Hematopoietic multipotent progenitor cell treated with erythropoietin and hydrocortisone succinate and interleukin-3 and kit ligand, for 4 days (in vitro differentiated cells): ENCODE measurements at places on chromosomes 4 and X.

DNA sequence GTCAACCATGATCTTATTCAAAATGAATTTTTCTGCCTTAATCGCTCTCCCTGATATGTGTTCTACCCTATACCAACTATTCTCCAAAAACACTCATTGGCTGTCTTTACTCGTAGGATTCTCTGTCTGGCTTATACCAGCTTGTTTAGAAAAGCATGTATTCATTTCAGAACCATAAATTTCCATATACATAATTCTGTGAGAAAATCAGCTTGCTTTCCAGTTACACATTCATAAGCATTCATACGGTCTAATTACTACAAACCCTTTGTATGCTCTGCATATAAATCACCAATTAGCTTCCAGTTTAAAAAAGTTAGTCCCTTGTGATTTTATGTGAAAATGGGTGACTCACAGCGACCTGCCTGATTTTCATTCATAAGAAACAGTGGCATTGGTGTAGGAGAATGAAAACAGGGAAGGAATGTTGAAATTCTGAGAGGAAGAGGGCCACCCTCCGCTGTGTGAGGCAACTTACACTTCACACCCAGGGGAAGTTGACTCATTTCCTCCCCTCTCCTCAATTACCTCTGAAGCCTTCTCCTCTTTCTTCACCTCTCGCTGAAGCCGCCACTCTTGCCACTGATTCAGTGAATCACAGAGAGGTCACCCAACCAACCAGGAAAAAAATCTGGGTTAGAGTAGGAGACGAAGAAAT is 63.3 kb downstream of the MEPE start:
- peak; percentile 69 for DNase-seq

GRCh38 chr4:54973784-54974183 is 151.6 kb downstream of the KDR start:
- no peak for DNase-seq

GRCh38 chr4:52799813-52800212 is 48.6 kb upstream of the ERVMER34-1 start:
- DNase-seq, result no peak

DNA sequence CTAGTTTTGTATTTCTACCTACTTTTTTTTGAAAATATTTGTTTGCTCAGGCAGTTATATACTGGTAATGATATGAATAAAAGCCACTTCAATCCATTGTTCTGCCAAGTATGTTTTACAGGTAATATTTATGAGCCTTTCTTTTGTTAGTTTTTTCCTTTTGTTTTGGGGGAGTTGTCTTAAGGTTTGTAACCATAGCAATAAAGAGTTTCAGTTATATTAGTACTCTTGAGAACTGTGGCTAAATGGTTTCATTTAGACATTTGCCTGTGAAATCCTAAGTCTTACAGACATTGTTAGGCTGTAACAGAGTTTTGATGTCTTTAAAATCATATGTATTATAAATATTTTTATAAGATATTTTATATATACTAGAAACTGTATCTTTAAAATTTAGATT is 150.1 kb downstream of the DIPK2B start:
- DNase-seq, result no peak

GRCh38 chrX:48468693-48469691 is 1.1 kb downstream of the SLC38A5 start:
- DNase-seq, result peak; percentile 83

GRCh38 chr4:48194971-48195370 is 60.9 kb upstream of the TXK start:
- DNase-seq, result peak; percentile 60

GRCh38 chr4:158268553-158268952 is 58.3 kb downstream of the TMEM144 start:
- no peak for DNase-seq

DNA sequence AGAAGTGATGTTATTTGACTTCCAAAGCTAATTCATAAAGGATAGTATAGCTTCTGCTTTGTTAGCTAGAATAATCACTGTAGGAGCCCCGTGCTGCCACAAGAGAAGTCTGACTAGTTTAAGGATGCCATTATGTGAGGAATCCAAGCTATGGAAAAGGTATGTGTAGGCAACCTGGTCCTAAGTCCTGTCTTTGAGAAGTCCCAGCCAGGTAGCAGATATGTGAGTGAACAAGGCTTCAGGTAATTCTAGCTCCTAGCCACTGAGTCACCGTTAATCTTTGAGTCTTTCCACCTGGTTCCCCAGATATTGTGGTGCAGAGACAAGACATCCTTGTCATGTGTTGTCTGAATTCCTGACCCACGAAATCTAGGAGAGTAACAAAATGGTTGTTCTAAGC is 55.5 kb downstream of the BMP3 start:
- no peak for DNase-seq

DNA sequence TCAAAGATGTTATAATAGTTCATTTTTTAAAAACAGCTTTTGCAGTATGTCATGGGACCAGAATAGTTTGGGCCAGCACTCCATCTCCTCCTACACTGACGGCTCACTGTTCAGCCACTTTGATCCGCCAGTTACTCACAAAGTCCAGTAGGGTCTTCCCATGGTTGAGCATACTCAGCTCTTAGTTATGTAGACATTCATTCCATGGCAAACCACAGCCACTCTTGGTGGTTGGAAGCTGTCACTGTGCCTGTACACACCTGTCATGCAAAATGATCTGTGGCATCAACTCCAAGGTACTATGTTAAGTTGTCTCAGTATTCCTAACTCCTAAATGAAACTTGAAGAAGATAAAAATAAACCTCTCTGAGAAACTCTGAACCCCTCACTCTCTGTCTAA is 127.2 kb downstream of the NR3C2 start:
- DNase-seq, result no peak

GRCh38 chr4:54675721-54676461 is 18.1 kb downstream of the KIT start:
- peak; percentile 27 for DNase-seq

- DNase-seq, result no peak
Observed at GRCh38 chr4:10942156-10942555, 257.6 kb upstream of the CLNK start.

- DNase-seq, result no peak
Observed at GRCh38 chr4:78571804-78572203, 20.2 kb downstream of the ANXA3 start.

DNA sequence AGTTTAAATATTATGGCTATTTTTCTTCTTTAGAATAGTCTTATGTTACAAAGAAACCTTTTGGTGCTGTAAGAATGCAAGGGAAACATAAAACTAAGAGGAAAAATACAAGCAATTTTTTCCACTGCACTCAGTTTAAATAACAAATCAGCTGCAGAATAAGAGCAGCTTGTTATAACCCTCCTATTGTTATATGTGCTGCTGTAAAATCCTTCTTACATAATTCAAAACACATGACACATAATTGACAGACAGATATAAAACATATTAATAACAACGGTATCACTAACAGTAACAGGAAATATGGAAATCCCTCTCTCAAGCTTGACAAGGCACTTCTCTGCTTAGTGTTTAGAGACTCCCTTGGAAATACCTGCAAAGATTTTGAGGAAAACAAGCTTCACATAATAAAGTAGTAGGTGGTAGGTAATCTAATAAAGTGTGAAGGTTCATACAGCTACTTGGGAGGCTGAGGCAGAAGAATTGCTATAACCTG is 385.3 kb upstream of the HS3ST1 start:
- no peak for DNase-seq

DNA sequence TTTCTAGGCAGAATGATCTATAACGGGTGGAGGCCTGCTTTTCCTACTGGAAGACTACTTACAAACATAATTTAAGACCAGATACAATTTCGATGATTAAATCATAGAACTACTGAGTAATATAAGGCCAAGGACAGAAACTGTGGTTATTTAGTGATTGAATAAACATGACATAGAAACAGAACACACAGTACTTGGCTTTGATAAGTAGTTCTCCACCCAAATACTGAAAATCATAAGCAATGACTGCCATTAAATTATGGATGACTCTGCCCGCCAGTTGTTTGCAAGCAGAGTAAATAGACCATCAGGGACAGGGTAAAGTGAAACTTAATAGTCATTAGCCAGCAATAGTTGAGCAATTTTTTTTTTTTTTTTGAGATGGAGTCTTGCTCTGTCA is 17.2 kb upstream of the SMIM14 start:
- DNase-seq, result no peak

DNA sequence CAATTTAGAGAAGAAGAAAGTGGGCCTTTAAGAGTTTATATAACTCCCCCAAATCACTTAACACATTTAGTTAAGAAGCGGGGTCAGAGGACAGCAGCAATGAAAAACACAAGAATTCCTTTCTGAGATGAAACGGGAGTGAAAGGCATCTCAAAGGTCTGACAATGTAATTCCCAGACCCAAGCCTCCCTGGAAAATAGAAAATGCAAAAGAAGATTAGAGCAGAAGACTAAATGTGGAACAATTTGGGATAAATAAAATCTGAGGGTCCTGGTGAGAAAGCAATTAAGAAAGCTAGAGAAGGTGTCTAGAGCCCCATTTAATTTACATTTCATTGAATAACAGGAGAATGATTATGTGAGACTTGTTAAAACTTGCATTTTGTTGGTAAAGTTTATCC is 19.1 kb upstream of the ART3 start:
- DNase-seq, result no peak

GRCh38 chr4:123597586-123597985 is 201.0 kb downstream of the SPRY1 start:
- DNase-seq, result no peak

DNA sequence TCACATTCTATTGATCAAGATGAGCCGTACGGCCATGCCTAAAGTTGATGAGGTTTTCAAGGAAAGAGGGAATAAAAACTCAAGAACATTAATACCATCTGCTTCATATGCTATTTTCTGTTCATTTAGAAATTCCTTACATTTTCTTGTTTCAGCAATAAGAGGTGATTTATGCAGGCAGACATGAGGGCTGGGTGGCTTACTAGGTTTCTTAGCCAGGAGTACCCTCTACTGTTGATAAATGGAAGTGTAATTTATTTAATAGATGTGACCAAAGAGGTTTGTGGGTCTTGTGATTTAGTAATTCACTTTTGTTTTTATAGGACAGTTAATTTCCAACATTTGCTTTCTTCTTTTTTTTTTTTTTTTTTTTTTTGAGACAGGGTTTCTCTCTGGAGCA is 6.4 kb upstream of the SMIM9 start:
- peak; percentile 80 for DNase-seq

DNA sequence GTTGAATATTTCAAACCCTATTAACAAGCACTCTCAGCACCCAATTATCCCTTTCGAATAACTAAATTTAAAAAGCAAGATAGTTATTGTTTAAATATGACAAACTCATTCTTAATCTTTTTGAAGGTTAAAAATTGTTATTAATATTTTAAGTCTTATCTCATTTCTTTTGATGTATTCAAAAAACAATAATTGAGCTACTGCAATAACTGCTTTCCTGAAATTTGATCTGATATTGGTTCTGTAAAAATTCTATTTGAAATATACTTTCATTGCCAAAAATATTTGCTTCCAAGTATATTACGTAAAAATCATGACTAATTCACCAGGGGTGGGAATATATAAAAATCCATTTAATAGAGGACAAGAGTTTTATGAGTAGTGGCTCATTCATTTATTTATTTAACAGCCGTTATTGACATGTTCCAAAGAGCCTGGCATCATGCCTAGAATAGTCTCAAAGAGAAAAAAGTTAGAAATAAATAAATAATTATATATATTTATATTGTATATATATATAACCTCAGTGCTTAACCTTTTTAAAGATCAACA is 34.4 kb downstream of the GLRA3 start:
- no peak for DNase-seq

DNA sequence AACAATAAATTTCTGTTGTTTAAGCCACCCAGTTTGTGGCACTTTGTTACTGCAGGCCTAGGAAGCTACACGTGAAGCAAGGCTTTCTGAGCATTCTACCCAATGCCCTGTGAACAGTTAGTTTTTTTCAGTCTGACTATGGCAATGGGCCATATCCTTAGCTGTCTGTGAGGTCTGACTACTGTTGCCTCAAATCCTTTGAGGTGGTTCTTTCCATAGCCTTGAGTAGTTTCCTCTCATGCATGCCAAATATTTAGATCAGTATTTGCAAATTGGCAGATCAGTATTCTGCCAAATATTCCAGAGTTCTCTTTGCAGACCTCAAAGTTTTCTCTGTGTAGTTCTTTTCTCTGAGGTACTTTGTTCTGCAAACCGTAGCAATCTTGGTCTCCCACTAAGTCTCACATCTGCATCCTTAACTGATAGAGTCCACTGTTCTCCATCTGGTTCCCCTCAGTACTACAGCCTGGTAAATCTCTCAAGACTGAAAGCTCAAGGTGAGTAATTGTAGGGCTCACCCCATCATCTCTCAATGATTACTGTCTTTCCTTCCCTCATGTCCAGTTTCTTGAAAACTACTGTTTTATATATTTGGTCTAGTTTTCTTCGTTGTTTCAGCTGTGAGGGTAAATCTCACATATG is 984.9 kb upstream of the INTU start:
- no peak for DNase-seq

DNA sequence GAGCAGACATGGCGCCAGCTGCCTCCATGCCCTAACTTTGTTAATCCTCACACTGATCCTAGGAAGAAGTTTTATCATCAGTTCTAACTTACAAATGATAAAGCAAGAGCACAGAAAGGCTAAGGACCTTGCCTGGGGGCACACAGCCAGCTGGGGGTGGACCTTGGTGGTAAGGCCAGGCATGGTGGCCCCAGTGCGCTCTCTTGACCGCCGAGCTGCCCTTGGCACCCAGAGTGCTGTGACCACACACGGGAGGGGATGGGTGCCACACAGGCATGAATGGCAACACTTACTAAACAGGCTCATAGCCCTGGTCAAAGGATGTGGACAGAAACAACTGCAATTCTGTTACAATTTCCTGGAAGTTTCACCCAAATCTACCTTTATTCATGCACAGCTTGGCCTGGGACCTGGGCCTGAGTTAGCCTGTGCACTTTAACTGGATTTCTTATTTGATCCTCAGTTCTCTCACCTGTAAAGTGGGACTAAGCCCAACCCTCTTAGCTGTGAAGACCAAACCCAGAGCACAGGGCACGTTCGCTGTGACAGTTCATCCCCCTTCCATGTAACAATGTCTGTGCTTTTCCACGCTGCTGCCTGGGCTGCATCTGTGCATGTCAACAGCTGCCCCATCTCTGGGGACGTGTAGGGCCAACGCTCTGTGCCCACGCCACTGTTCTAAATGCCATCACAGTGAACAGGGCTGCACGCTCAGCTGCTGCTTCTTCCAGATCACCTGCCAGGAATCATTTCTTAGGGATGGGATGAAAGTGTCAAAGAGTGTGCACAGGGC is 44.8 kb downstream of the ACOX3 start:
- no peak for DNase-seq

- no peak for DNase-seq
Observed at GRCh38 chr4:96326846-96327245, 487.0 kb downstream of the PDHA2 start.

GRCh38 chr4:76905521-76905920 is 7.6 kb upstream of the SOWAHB start:
- no peak for DNase-seq
